ENCODE measurements at places on chromosomes 1 and 21. TPM values are rescaled to one million over a fixed set of nuclear protein-coding genes. Genes with fewer than 3 reads are reported as not detected.

DNA sequence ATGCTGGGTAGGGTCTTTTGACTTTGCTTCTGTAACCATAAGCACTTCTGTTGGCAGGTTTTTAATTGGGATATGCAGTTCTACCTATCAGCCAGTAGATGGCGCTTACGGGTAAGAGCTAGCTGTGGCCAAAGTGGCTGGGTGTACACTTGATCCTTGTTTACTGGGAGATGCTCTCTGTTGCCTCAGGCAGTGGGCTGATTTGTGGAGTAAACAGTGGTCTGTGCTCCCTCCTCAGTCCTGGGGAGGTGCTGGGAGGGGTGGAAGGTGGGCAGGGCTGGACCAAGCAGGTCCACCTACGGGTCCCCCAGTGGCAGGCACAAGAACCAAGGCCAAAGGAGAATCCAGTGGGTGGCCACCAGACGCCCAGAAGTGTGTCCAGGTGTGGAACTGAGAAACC is 43.4 kb downstream of the RALGPS2 start:
- DNase-seq: no peak

GJA4 gene
- not detected for total RNA-seq

DNA sequence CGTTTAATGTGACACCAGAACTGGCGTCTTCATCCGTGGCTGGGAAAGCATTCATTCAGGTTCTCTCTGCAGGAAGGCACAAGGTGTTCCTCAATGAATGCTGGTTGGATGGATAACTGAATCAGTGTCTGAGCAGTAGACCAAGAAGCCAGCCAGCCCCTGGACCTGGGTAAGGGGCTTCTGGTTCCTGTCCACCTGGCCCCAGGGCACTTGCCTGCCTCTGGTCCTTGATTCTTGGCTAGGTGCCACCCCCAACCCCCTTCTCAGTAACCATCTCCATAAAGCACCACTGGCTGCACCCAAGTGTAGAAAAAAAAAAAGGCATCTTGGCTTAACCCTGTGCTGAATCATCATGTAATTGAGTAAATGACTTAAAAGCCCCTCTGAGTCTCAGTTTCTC is 59.1 kb downstream of the KCND3 start:
- no peak for DNase-seq

DNA sequence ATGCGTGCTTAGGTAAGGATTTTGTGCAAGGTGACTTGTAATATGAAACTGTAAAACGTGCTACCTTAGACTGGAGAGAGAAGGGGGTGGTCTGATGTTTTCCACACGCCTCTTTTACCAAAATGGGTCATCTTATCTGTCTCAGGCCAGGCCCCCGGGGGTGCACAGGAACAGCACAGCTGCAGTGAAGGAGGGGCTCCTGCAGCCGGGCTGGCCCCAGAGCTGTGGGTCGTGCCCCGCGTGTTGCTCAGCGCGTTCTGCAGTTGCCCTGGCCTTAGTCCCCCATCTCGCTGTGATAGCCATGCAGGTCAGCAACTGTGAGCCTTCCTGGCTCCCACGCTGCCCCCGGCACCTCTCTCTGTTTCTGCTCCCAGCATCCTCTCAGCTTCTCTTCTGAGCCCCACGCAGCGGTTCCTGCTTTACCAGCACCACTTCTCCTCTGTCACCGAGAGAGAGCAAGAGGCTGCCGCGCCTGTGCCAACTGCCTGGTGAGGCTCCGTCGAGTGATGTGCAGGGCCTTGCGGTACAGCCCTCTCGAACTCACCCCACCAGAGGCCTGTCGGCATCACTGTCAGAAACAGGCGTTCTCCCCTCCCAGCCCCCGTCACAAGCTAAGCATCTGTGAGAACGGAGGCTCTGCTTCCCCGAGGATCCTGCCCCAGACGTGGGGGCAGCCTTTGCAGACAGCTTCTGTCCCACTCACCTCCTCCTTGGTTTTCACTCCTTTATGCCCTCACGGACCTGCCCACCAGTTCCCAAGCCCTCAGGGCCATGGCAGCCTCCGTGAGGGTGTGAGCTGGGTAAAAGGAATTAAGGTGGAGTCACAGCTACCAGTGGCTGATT is 73.3 kb downstream of the ADARB1 start:
- no peak for DNase-seq

DNA sequence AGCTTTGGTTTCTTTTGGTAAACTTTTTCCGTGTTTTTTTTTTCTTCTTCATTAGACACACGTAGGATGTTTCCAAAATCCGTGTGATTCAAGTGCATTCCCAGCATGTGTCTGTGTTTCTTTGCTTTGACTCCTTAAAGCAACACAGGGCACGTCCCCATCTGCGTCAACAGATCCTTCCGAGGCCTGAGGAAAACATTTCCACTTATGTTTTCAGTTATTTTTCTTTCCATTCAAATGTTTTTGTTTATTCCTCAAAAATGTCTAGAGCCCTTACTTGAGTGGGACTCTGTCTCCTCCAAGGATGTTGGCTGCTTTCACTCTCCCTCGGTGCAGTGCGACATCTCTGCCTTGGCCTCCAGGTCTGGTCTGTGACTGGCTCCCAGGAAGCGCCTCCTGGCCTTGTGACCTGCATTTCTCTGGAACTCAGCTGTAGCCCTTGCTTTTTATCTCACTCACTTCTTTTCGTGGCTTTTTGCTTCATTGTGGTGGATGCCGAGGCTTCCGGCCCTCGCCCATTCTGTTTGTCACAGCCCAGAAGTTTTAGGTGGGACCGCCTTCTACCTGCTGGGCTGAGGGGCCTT is 31.3 kb upstream of the SLC19A1 start:
- DNase-seq: no peak

- no peak for DNase-seq
Observed at GRCh38 chr1:181185461-181185860, 97.0 kb downstream of the IER5 start.
